GOT3 (cell line): ENCODE measurements at places on chromosomes 5 and 9.

GRCh38 chr9:28999806-29000205 lies 1426.5 kb upstream of the C9orf72 start:
- no peak for DNase-seq

- DNase-seq = no peak
Observed at GRCh38 chr9:96232539-96233241, 69.3 kb downstream of the HSD17B3 start.

DNA sequence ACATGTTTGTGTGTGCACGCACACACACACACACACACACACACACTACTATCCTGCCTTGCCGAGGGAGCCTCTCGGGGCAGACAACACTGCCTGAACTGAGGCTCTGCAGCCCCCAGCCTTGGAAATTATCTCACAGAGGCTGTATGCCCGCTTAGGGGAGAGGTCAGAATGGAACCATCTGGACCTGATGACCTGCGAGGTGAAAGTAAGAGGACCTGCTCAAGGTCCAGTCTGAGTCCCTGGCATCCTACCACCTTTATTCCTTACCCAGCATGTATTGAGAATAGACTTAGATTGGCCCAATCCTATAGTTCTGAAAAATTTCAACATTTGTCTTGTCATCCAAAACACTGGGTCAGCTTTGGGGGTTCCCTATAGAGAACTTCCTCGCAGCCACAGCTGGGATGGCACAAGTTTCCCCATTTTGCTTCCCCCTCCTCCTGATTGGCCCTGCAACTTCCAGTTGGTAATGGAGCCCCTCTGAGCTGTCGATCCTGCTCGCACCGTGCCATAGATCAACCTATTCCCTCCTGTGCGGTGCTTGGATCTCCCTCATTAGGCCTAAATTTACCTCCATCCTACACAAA lies 10.2 kb downstream of the MVB12B start:
- no peak for DNase-seq

GRCh38 chr5:107853031-107853430 lies 182.3 kb upstream of the EFNA5 start:
- no peak for DNase-seq

- no peak for DNase-seq
Observed at GRCh38 chr9:21688108-21689102, 114.0 kb upstream of the MTAP start.

GRCh38 chr9:16501726-16502125 lies 368.7 kb downstream of the BNC2 start:
- DNase-seq = no peak

DNA sequence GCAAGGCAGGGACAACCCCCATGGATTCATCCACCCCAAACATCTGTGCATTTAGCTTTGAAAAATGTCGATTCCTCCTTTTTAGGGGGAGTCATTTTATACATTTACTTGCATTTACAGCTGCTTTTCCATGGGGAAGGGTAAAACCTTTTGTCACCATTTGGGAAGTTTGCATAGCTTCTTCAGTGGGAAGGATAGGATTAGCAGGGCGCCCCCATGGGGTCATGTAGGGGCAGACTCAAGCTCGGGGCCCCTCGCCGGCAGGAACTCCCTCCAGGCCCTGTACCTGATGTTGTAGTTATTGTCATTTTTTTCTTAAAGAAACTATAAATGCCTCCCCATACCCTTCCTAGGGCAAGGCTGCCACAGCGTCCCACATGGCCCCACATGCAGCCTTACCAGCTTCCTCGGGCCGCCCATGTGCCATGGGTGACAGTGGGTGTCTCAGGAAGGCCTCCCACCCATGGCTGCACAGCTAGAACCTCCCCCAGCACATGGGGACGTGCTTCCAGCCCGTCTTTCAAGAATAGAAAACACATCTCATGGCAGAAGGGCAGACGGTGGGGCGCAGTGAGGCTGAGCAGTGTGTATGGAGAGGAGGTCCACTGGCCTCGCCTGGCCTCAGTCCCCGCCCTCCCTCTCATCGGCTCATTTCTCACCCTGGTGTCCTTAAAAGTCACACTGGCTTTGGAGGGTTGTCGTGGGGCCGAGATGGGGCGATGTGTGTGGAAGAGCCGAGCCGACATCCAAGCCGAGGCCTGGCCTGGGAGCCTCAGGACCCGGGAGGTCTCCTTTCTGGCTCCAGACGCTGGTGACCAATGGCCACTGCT lies 76.1 kb upstream of the OTULINL start:
- no peak for DNase-seq

DNA sequence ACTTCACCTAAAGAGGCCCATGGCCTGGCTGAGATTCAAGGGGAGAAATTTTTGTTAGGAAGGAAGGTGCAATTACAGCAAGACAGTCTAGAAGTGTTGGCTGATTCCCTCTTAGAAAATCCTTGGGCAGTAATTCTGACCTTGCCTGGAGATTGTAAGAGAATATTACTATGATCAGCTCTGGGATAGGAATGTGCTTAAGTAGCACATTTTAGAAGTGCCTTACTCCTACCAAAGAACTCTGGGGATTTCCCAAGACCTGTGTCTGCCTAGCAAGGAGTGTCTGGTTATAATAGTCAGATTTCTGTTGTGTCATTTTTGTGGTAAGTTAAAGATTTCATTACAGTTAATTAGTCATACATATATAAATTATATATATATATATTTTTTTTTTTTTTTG lies 52.3 kb downstream of the NLN start:
- no peak for DNase-seq

- no peak for DNase-seq
Observed at GRCh38 chr9:130575514-130575913, 3.9 kb upstream of the FUBP3 start.

DNA sequence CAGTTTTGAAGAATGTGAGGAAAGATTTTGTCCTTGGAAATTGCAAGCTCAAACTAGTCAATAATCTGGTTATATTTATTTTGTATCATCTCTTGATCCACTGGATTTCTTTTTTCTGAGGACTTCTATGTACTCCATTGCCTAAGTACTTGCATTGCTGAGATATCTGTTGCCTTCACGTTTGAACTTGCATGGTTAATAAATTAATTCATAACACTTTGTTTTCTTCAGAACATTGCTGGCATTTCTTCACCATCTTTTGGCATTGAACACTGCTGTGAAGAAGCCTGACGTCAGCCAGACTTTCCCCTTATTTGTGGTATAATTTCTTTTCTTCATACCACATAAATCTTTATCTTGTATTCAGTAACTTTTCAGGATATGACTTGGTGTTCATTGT lies 246.0 kb upstream of the KIF2A start:
- DNase-seq = no peak

DNA sequence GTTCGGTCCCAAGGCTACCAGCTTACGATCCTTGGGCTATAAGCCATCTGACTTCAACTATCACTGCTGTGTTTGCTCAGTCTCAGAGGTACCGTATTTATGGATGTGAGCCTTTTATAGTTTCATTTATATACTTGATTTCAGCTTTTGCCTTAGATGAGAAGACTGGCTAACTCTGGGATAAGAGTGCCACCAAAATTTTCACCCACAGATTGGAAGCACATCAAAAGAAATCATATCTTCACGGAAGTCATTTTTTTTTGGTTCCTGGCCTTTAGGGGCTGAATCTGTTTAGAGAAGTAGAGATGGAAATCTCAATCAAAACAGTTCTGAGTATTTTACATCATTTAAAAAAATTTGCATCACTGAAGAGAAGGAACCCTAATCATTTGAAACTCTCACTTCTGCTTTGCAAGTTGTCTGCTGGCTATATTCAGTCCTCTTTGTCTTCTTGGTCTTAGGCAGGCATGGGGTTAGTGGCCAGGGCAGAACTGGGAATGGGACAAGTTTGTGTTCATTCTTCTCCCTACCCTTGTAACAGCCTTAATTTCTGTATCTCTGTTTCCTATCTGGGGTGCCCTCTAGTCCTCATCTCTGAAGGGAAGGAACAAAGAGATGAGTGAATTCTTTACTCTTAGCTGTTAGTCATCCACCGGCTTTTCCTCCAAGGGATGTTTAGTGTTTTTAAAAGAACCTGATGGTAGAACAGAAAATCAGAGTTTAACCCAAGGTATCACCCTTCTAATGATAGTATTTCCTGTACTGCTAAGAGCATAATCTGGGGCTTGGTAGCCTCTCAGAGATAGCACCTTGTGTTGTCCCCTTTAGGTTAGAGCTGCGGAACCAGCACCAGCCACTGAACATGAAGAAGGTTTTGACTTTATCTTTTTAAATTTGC lies 14.1 kb upstream of the TNFAIP8 start:
- no peak for DNase-seq

DNA sequence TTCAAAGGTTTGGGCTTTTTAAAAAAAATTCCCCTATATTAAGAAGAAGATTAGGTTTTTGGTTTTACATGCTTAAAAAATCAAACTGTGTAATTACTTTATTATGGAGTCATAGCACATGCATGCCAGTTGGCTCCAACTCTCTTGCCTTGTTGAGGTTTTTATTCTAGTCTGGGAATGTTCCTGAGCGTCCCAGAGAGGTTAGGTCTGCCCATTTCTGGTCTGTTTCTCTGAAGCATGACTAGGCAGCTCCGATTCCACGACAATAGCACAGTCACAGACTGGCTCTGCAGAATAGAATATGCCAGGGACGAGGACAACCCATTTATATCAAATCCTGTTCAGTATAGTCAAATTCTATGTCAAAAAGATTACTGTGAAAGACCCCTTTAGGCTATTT lies 217.0 kb downstream of the PCSK5 start:
- no peak for DNase-seq
